ENCODE measurements at places on chromosomes 16 and 17.

GRCh38 chr17:6517062-6517461, 39.3 kb downstream of the PITPNM3 start:
- no peak for DNase-seq

- DNase-seq, result no peak
Observed at GRCh38 chr17:39062846-39063680, 88.4 kb downstream of the PLXDC1 start.

- DNase-seq, result no peak
Observed at GRCh38 chr16:51886456-51886855, 660.5 kb downstream of the TOX3 start.

DNA sequence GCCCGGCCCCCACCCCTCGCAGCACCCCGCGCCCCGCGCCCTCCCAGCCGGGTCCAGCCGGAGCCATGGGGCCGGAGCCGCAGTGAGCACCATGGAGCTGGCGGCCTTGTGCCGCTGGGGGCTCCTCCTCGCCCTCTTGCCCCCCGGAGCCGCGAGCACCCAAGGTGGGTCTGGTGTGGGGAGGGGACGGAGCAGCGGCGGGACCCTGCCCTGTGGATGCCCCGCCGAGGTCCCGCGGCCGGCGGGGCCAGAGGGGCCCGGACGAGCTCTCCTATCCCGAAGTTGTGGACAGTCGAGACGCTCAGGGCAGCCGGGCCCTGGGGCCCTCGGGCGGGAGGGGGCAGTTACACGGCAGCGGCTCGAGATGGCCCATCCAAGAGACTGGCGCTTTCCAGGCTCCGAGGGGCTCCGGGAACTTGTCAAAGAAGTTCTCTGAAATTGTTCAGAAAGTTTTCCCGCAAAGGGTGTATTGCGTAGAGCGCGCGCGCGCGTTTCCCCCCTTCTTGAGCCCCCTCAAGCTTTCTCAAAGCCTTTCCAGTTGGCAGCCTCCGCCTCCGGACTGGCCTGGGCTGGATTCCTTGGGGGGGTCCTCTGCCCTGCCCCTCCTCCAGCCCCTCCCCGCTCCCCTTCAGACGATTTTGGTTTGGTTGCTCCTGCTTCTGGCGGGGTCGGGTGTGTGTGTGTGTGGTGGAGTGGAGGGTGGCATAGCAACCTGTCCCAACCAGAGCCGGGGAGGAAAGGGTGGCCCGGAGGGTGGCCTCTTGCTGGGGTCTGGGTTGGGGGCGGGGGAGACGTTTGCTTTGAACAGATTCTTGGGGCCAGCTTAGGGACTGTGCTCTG, 504 bp downstream of the ERBB2 start:
- DNase-seq, result no peak

- no peak for DNase-seq
Observed at GRCh38 chr16:72947379-72948237, 100.3 kb downstream of the ZFHX3 start.

All from amygdala (tissue), 56 donors.